Hematopoietic multipotent progenitor cell (in vitro differentiated cells): ENCODE measurements at places on chromosomes 2 and 18.

GRCh38 chr2:118970396-118971135 is 28.6 kb downstream of the MARCO start:
- no peak for DNase-seq

- no peak for DNase-seq
Observed at GRCh38 chr2:39550701-39551285, 113.7 kb upstream of the MAP4K3 start.

- DNase-seq = no peak
Observed at GRCh38 chr2:108101481-108101880, 115.2 kb downstream of the SLC5A7 start.

DNA sequence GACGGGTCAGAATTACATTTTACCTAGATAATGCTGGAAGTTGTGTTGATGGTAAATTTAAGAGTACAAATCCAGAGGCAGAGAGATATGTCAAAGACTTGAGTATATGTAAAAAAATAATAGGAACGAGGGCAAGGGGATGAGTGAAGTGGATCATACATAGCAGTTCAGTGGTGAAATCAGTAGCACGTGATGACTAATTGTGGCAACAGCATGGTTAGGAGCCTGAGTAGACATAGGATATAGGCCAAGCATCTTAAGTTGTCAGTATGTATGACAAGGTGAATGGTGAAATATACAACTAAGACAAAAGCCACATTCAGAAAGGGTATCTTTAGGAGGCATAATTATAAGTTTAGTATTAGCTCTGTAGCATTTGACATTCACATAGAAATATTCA is 826.5 kb upstream of the PIK3C3 start:
- DNase-seq = no peak

DNA sequence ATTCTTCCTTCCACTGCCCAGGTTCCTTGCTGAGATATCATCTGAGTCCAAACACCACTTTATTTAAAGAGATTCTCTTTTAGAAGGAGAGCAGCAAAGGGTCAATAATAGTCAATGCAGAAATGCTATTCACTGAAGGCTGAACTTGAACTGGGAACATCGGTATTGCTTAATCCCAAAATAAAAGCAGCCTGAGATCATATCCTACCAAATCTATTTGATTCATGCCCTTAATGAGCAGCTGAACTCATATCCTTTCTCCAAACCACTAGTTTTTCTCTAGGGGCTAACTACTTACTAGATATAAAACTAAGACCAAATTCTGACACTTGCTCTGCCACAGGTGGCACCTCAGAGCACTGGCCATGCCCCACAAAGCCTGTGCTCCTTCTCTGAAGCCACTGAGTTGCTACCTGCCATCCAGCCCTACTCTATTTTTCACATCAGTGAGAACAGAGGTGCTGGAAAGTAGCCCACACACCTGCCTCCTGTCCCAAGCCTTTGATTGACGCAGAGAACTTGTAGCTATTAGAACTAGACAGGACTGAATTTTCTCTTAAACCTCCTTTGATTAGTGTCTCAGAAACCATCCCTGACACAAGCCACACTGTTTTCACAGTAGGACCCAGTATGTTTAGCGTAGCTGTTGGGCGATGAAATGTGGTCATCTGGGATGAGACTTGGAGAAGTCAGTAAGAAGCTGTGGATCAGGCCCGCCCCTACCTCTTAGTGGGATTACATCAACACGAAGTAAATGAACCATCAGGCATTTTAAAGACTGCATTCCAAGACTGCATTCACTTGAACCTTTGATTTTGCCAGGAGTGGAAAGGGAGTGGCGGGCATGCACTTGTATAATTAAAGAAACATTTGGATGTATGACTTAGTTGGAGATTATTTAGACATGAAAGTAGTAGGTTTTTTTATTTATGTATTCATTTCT is 124.3 kb downstream of the RBMS1 start:
- DNase-seq = no peak

DNA sequence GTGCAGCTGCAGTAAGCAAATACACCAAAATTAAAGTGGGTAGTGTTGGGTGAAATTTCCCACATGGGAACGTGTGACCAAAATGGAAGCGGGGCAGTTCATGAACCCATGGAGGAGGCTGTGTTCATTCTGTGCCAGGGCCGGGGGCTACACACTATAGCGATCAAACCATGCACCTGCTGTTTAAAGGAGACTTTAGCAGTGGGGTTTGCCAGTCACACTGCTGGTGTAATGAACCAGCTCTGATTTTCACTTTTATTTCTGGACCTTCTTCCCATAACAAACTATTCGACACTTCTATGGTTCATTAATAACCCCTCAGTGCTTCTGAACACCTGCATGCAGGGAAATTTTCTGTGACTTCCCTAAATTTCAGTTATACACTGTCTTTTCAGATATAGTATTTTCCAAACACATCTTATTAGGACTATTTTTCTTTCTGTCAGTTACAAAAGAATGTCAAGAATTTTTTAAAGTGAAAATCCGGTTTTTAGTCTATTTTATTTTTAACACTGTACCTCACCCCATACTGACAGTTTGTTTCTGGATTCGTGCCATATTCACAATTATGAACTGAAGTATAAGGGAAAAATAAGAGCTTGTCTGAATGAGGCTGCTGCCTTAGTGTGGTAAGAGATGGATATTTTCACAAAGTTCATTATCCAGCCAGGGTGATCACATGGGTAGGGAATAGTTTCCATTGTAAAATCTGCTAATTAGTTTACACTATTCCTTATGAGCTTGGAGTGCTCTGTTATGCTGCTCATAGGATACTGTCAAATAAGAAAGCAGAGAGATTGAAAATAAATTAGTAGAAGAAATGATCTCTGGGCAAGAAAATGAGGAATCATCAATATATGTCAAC is 111.3 kb upstream of the CAVIN2 start:
- peak; percentile 30 for DNase-seq

- no peak for DNase-seq
Observed at GRCh38 chr2:167689444-167689843, 558.0 kb downstream of the STK39 start.

DNA sequence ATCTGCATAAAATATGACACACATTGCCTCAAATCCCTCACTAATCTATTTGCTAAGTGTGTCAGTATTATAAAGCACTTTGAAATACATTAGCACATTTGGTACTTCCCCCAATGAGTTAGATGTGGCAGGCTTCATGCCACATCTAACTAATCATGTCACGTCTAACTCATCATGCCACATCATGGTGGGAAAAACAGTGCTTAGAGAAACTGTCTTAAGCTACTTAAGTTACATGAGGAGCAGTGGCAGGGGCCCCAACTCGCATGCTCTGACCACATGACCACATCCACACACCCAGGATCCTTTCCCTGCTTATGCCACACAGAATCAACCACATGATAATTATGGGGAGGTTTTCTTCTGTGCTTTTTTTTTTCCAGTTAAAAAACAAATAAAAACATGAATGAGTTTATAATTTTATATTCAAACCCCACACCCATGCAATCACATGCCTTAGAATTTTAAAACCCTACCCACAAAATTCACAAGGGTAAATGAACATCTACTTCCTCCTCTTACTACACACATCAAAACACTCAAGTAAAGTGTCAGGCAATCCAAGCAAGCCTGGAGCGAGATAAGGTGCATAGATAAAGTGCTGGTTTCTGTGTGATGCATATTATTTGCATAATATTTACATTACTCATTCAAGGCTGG is 1.6 kb downstream of the ABCA12 start:
- no peak for DNase-seq

DNA sequence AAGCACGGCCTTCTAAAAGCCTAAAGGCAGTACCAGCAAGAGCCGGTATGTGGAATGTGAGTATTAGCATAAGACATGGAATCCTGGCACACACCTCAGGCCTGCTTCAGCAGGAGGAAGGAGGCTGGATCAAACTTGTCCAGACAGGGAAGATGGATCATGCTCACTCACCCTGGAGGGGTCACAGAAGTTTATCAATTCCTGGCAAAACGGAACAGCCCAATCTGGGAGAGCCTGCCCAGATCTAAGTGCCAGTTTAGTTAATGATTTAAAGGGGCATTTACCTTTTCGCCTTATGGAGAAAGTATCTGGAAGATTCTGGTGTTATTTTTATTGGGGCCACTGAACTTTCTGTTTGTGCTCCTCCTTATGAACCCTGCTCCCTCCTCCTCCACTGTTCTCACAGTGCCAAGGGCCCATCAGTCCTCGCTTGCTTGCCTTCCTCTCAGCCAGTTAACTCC is 58.3 kb upstream of the NFE2L2 start:
- no peak for DNase-seq

- peak; percentile 44 for DNase-seq
Observed at GRCh38 chr18:5197032-5197434, at the start of gene AKAIN1. Gene AKAIN1 (minus strand): TSS chr18:5197257. CDS start chr18:5197053, 204 bp downstream.

DNA sequence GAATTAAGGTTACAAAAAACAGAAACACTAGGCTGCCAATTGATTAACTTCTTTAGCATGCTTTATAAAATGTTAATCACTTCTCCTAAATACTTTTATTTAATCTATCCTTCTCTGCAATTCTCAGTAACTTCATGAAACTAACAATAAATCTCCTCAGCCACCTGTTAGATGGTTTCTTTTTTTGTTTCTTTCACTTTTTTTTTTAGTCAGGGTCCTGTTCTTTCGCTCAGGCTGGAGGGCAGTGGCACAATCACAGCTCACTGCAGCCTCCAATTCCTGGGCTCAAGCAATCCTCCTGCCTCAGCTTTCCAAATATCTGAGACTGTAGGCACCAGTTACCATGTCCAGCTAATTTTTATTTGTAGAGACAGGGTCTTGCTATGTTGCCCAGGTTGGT is 213.4 kb upstream of the STK17B start:
- no peak for DNase-seq

- peak; percentile 55 for DNase-seq
Observed at GRCh38 chr2:172460780-172461201, 33.4 kb downstream of the ITGA6 start.

DNA sequence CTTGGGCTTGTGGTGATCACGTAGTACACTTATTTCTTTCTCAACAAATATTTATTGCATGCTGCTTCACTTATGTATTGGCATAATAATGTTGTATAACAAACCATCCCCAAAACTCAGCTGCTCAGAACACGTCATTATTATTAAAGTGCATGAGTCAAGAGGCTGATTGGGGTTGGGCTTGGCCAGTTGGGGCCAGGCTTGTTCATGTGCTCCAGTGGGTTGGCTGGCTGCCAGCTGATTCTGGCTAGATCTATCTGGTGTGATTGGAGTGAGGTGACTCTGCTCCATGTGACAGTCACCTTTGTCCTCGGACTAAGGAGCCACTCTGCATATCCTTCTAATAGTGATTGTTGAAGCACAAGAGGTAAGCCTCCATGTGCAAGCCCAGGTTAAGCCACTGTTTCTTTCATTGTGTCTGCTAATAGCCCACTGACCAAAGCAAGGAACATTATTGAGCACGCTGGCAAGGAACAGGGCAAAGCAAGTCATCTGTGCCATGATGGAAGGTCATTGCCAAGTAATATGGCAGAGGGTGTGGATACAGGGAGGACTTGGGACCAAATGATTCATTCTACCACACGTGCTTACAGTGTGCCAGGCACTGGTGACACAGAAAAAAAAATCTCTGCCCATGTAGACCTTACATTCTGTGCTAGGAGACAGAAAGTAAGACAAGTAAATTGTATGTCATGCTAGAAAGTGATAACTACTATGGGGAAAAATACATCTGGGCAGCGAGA is 63.3 kb upstream of the TMEM182 start:
- no peak for DNase-seq

DNA sequence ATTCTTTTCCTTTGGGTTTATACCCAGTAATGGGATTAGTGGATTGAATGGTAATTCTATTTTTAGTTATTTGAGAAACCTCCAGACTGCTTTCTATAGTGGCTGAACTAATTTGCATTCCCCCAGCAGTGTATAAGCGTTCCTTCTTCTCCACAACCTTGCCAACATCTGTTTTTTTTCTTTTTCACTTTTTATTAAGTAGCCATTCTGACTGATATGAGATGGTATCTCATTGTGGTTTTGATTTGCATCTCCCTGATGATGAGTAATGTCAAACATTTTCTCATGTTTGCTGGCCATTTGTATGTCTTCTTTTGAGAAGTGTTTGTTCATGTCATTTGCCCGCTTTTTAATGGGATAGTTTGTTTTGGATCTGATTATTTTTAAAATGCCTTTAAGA is 64.1 kb upstream of the MEIS1 start:
- no peak for DNase-seq

GRCh38 chr2:68367953-68368653 is 3.0 kb downstream of the PLEK start:
- DNase-seq = no peak

GRCh38 chr2:204551512-204551863 is 6.2 kb downstream of the PARD3B start:
- no peak for DNase-seq

- no peak for DNase-seq
Observed at GRCh38 chr18:6755107-6755506, 25.6 kb downstream of the ARHGAP28 start.

- DNase-seq = peak; percentile 1
Observed at GRCh38 chr18:78073275-78073674, 823.6 kb downstream of the GALR1 start.

DNA sequence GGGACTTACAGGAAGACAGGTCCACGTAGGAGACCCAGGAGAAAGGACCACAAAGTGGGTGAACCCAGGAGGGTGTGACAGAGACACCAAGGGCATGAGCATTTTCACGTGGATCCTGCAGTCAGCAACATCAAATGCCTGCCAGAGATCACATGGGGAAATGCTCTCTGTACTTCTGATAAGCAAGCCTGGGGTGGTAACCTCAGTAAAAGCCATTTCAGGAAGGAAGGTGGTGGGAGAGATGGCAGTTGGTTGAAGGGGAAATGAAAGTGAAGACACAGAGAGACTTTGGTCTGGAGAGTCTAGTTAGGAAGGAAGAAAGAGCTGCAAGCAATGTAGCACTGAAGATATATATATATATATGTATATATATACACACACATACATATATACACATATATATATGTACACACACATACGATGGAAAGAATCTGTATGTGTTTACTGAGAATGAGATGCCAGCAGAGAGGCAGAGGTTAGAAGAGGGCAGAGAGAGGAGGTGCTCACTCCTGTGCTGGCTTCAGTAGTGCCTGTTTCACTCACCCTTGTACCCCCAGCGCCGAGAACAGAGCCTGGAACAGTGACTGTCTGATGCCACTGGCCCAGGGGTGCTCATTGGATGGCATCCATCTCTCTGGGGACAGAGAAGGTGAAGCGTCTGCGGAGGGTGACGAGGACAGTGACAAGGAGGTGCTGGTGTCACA is 314.9 kb downstream of the AFF3 start:
- DNase-seq = no peak

DNA sequence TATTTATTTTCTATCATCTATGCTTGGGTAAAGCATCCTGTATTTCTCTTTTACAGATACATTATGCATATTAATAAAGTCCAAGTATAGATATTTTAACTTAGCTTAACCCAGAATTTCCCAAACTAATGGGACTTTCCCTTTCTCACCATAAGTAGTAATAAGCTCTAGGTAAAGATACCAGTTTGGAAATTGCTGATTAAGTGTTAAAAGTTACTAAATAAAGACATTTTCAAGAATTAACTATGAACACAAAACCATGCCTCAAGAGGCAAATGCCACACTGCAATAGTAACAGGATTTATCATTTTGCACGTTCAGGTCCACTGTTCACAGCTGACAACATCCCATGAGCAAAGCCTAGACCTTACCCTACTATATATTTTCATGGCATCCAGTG is 934.7 kb upstream of the FSHR start:
- no peak for DNase-seq

GRCh38 chr2:190043441-190043840 is 19.1 kb downstream of the MSTN start:
- no peak for DNase-seq
